ENCODE measurements at places on chromosomes 2 and 18. TPM values are rescaled to one million over a fixed set of nuclear protein-coding genes. Genes with fewer than 3 reads are reported as not detected.

DNA sequence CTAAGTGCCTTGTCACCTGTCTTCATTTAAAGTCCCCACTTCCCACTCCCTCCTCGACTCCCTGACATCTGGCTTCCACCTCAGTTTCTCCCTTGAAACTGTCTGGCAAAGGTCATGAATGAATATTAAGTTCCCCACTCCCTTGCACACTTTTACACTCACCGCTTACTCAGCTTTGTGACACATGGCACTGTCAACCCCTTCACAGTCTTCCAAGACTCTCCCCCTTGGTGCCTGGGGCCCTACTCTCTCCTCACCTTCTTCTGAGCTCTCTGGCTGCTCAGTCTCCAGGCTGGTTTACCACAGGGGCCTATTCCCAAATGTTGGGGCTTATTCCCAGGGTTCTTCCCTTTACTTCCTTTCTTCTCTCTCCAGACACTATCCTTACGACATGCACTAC lies 17.9 kb upstream of the PTPN4 start:
- DNase-seq: no peak

DNA sequence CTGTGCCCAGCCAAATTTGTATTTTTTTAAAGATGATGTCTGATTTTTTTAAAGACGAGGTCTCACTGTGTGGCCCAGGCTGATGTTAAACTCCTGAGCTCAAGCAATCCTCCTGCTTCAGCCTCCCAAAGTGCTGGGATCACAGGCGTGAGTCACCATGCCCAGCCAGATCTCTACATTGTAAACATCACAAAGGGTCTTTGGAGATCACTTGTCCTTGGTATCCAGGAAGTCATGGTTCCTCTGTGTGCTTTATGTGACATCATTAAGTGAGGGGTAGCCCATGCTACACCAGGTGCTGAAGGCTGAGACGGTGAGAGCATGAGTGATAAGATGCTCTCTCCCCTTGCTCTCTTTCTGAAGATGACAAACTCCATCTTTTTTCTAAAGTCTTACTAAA lies 7.0 kb upstream of the NUP35 start:
- no peak for DNase-seq

DNA sequence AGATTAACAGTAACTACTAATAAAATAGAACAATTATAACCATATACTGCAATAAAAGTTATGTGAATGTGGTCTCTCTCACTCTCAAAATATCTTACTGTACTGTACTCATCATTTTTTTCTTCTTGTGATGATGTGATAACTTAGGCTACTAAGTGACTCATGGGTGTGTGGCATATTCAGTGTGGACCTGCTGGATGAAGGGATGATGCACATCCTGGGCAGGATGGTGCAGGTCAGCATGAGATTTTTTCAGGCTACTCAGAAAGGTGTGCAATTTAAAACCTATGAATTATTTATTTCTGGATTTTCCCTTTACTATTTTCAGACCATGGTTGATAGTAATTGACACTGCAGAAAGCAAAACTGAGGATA lies 90.7 kb downstream of the NCKAP5 start:
- DNase-seq: no peak

GRCh38 chr2:227127201-227127600 lies 36.8 kb downstream of the COL4A4 start:
- DNase-seq: no peak

- DNase-seq: no peak
Measured at GRCh38 chr18:79486356-79487182, 90.8 kb downstream of the NFATC1 start.

DNA sequence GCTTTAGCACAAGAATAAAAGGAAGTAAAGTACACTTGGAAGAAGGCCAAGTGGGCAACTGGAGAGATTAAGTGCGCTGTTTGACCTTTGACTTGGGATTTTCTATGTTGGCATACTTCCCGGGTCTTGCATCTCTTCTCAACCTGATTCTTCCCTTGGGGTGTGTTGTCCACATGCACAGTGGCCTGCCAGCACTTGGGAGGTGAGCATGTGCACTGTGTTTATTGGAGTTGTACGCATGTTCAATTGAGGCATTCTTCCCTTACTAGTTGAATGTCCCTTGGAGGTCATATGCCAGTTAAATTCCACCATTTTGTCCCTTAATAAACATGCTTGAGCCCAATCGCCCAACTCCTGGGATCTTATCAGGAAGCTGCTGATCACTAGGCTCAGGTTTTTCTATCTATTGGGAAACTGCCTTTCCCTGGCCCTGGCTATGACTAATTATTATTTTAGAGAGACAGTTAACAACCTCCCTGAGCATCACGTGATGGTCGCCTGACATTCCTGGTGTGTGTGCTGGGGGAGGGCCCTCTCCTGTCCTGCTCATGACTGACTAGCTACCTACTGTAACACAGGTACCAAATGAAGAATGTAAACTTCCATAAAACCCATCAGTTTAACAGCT lies 62.5 kb upstream of the RAPGEF4 start:
- DNase-seq: no peak

CCDC85A gene
- total RNA-seq: not detected

DNA sequence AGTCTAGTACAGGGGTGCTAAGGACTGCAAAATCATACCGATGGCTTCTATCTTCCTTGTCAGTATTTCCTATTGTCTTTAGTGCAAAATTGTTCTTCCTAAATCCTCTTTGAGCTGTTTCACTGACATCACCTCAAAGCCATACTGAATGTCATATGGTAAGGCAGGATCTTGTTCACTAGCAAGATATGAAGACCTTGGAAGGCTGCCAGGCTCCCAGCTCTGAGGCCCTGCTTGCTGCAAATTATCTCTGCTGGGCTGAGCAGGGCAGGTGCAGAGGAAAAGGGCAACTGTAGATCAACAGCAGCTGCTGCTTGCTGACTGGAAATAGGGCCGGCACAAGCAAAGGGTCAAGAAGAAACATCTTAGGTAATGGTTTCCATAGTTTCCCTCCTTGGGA lies 58.2 kb downstream of the PMAIP1 start:
- no peak for DNase-seq

- DNase-seq: no peak
Measured at GRCh38 chr2:129711816-129712675, 267.4 kb upstream of the RAB6C start.

- no peak for DNase-seq
Measured at GRCh38 chr2:23330214-23330613, 54.8 kb upstream of the KLHL29 start.

- DNase-seq: no peak
Measured at GRCh38 chr2:20015482-20016083, 3.1 kb upstream of the MATN3 start.

DNA sequence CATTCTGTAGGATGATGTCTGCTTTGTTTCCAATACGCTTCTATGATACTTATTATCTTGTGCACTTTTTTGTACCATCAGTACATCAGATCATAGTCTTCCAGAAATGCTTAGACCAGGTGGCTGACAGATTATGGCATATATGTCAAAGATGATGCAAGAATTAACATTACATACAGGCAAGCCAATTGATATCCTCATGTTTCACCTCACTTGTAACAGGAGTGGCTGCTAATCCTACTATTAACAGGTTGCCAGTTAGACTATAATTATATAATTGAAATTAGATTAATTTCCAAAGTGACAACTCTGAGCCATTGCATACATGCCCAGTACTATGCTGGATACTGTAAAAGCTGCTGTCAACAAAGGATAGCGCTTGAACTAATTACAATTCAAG lies 77.2 kb downstream of the TLK1 start:
- no peak for DNase-seq

DNA sequence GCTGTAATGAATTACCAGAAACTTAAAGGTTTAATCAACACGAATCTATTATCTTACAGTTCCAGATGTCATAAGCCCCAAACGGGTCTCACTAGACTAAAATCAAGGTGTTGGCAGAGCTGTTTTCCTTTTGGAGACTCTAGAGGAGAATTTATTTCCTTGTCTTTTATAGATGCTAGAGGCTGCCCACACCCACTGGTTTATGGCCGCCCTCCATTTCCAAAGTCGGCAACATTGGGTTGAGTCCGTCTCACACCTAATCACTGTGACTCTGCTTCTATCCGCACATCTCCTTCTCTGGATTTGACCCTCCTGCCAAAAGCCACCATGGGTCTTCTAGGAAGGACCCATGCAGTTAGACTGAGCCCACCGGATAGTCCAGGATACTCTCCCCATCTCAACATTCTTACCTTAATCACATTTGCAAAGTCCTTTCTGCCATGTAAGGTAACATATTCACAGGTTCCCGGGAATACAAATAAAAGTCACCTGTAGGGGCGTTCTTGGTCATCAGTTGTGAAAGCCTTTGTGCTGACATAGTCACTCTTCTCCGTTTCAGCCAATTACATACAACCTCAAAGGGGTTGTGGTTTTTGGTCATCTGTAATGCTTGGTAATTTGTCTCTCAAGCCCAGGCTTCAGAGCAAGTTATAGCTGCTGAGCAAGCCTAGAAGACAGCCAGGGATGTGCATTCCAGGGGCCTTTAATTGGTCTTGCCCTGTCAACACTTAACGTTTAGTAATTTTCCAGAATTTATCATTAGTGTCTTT lies 179.4 kb downstream of the ANTXR1 start:
- DNase-seq: no peak

BMP10 gene
- not detected for total RNA-seq

GRCh38 chr2:211879323-211879722 lies 659.3 kb downstream of the ERBB4 start:
- DNase-seq: no peak

- no peak for DNase-seq
Measured at GRCh38 chr2:101348883-101349282, 38.4 kb downstream of the CREG2 start.

DNA sequence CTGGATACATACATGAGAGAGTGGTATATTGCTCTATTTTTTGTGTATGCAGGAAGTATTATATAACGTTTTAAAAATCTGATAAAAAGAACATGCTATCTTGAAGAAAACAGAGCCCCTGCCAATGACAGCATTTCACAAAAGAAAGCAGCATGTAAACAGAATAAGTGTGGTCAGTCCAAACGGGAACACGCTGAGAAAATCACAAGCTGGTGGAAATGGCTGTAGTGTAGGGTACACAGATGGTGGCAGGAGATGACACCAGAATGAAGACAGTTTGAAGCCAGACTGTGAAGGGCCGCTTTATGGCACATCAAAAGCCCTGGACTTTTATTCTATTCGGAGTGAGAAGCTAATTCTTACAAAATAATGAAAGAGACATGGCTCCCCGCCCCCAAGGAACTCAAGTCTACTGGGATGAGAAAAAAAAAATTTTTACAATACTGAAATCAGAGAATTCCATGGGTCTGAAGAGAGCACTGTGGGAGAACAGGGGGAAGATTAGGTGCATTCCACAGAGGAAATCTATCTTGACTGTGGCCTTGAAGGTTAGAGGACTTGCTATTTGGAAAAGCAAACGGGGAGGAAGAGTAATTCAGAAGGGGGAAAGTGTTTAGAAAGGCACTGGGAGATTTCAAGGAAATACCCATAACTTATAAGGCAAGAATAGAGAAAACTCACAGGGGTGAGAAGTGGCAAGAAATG lies 217.7 kb upstream of the SMAD7 start:
- DNase-seq: no peak

- DNase-seq: no peak
Measured at GRCh38 chr2:72198532-72199241, 51.0 kb upstream of the CYP26B1 start.

DNA sequence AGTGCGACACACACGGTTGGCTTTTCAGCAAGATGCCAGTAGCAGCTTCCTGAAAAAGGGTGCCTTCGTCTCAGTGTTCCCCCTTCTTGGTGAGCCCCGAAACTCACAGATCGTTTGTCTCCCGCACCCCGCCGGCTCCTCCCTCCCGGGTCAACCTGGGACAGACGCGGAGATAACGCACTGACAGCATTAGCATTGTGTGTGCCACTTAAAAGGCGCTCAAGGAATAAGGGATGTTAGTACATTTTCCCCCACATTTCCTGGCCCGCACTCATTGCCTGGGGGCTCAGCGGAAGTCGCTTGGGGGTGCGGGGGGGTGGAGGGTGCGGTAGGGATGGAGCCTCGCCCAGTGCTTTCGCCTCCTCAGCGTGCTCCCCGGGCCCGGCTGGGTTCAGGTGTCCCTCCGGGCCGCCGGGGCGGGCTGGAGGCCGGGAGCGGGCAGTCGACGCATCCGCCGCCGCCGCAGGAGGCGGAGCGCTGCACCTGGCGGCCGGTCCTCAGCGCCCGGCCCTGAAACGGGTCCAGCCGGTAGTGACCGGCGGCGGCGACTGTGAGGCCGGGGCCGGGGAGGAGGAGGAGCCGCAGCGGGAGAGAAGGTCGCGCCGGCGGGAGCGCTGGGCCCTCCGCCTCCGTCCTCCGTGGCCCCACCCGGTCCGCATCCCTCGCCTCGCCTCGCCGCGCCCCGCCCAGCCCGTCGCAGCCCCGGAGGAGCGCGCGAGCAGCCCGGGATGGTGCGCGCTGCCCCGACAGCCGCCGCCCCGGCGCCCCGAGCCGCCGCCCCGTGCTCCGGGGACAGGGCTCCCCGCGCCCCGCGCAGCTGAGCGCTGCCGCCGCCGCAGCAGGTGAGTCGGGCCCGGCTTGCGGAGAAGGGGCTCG lies at the start of gene MFSD6:
MFSD6 (plus strand) TSS at position 694 of the 876 bp plus-strand sequence. CDS start 27,675 bp downstream, outside the sequence.
- DNase-seq: peak; percentile 70

LIPT1 gene
- 24.7 TPM for total RNA-seq

GRCh38 chr2:219522111-219523030 lies 8.1 kb downstream of the ASIC4 start:
- DNase-seq: no peak

HOXD4 gene
- total RNA-seq: not detected

DNA sequence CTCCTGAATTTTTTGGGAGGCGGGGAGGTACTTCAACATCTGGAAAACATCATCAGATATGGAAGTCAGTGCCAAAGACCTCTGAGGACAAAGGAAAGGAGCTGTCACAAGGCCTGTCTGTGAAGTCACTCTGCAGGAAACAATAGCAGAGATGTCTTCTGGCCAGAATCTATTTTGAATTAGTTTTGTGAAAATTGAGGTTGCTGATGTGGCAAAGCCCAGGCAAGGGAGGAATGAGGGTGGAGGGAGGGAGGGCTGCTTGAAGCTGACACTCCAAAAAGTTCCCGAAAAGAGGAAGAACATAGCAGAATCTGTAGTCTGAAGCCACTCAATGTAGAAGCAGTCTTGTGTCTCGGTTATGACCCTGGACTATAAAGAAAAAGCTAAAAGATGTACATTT lies 151.1 kb upstream of the LHCGR start:
- no peak for DNase-seq

- no peak for DNase-seq
Measured at GRCh38 chr2:185063761-185064160, 465.4 kb downstream of the ZNF804A start.

GRCh38 chr2:119873350-119874315 lies 113.9 kb downstream of the PTPN4 start:
- DNase-seq: no peak

DNER gene
- total RNA-seq: not detected

MSTN gene
- total RNA-seq: 0.16 TPM
